G401 (cell line): ENCODE measurements at places on chromosomes 4 and X.

- no peak for DNase-seq
These were observed 315.3 kb upstream of the HS3ST1 start for GRCh38 chr4:11743976-11744375.

DNA sequence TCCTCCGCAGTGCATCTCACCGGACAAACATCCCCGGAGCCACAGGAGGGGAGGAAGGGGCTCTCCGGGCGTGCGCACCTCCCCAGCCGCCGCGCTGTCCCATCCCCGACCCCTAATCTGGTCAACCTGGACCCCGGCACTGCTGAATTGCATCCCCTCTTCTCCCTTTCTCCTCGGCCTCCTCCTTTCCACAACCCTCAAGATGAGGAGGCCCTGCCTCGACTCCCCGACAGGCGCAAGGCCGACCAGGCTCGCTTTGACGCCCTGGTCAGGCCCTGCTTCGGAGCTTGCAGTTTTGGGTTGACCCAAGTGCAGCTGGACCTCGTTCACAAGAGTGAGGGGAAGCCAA is 2.3 kb downstream of the PDGFRA start:
- DNase-seq, result no peak

- DNase-seq, result no peak
These were observed 1.3 kb upstream of the SOD3 start for GRCh38 chr4:24794051-24794450.

- no peak for DNase-seq
These were observed 59.5 kb downstream of the APBB2 start for GRCh38 chr4:41154814-41155177.

- DNase-seq, result no peak
These were observed 102.6 kb upstream of the PDE5A start for GRCh38 chr4:119731146-119731742.

DNA sequence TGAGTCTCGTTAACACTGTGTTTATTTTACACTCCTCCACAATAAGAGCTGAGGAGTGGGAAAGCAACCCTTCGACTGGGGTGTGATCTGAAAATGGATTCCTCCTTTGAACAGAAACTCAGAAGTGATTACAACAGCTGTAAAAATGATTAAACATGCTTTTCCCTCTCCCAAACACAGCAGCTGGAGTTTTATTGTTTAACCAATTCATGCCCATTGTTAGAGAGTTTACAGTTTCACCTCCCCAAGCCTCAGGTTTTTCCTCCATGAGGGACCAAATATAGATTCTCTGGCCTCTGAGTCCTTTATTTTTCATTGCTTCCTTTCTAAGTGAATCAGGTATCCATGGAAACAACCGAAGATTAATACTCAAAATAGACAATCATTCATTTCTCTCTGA is 263.0 kb upstream of the TAPT1 start:
- DNase-seq, result no peak

DNA sequence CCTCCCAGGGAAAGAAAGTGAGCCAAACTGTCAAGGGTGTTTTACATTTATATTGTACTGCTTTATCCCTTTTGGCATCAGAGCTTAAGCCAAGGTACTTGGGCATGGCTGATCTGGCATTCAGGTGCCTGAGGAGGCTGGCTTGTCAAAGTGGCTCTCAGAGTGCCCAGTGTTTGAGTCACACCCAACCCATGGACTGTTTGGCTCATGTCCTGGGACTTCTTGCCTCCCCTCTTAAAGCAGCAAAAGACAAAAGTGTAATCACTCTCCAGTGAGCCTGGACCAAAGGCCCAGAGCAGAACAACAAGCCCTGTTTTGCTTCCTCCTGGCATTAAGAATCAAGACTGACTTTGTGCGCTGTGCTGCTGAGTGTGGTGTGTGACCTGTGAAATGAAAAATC is 311.7 kb upstream of the TAPT1 start:
- no peak for DNase-seq

GRCh38 chr4:182808673-182809416 is 108.3 kb downstream of the DCTD start:
- no peak for DNase-seq

GRCh38 chrX:1658071-1658491 is 43.2 kb downstream of the ASMT start:
- DNase-seq, result no peak

DNA sequence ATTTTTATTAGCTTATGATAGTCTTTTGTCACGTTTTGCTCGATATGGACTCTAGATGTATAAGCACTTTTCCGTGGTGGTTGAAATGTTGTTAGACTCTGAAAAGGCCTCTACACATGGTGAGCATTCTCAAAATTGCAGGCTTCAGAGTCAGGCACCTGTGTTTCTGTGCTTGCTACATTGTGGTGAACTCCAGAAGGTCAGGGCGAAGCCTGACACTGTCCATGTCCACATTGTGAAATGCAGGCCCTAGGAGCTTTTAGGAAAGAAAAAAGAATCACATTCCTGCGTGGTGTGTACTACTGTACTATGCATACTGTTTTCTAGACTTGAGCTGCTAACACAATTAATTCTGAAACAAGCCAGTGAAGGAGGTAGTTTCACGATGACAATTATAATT is 86.3 kb downstream of the HS3ST1 start:
- no peak for DNase-seq

- DNase-seq, result peak; percentile 29
These were observed 120.8 kb upstream of the PJA1 start for GRCh38 chrX:69285881-69286564.

DNA sequence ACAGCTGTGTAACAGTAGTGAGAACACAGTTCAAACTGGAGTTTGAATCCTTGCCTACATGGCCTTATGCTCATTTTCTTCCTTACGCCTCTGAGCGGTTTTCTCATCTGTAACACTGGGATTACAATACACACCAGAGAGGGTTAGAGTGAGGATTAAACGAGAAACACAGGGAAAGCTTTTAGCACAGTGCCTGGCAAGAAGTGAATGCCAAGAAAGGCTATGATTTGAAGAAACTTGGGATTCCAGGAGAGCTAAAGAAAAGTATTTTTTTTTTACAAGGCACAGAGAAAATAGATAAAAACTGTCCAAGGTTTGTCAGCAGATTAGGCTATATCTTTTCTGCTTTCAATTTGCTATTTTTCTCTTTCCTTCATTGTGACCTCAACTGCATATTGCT is 246.4 kb downstream of the FBXW7 start:
- no peak for DNase-seq
